ENCODE measurements at places on chromosomes 16 and 17.

DNA sequence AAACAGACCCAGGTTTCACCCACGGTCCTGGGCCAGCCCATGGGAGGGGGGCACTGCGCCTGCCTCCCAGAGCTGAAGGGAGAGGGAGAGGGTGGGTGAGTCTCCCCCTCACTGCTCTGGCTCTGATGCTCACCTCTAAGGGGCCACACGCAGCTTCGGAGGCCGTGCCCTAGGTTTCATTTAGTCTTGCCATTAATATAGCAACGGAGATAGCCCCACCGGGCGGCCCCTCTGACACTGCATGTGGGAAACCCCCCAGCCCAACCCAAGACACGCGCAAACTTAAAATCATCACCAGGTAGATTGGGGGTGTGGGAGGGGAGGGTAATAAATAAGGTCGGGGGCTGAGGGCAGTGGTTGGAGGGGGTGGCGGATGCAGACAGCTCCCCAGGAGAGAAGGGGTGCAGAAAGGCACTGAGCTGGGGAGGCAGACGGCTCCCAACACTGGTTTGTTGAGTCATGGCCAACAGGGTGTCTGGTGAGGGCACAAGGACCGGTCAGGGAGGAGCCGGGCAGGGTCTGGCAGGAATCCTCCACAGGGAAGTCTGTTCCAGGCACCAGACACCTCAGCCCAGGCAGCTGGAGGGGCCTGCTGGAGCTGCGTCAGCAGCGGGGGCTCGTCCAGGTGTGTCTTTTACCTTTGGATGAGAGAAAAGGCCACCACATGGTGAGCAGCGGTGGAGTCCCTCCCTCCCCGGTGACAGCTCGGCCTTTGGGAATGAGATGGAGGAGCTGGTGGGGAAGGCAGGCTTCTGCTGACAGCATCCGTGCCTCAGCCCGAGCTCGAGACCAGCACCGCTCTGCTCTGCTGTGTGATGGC lies 32.0 kb upstream of the DOC2B start:
- DNase-seq: no peak
- no peaks in the 10 kb centered on the region for H3K36me3 ChIP-seq
- no peaks in the 10 kb centered on the region for H3K27me3 ChIP-seq
- no peak overlapping the region for H3K27ac ChIP-seq
- H3K4me1 ChIP-seq: peaks cover 14% of the 10 kb centered on the region

DNA sequence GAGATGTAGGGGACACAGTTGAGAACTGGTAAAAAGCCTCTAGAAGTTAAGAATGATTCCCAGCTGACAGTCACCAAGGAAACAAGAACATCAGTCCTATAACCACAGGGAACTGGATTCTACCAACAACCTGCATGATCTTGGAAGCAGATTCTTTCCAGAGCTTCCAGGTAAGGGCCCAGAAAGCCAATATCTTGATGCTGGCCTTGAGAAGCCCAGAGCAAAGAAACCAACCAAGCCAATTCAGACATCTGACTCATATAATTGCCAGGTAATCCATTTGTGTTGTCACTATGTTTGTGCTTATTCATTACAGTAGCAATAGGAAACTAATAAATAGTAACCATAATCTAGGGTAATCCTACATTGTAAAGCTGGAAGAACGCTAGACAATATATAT lies 81.6 kb downstream of the CACNG1 start:
- H3K27ac ChIP-seq: no peak overlapping the region
- no peak for DNase-seq
- no peaks in the 10 kb centered on the region for H3K27me3 ChIP-seq
- H3K4me1 ChIP-seq: no peaks in the 10 kb centered on the region
- H3K36me3 ChIP-seq: peaks cover 53% of the 10 kb centered on the region

- H3K4me3 ChIP-seq: no peak overlapping the region
- no peaks in the 10 kb centered on the region for H3K27me3 ChIP-seq
- peak overlapping the region; percentile 76 for H3K27ac ChIP-seq
- peaks cover 38% of the 10 kb centered on the region for H3K36me3 ChIP-seq
- H3K4me1 ChIP-seq: peaks cover 29% of the 10 kb centered on the region
These were observed 7.6 kb downstream of the PITPNA start for GRCh38 chr17:1554751-1555540.

- no peaks in the 10 kb centered on the region for H3K36me3 ChIP-seq
- no peak overlapping the region for H3K4me3 ChIP-seq
- no peaks in the 10 kb centered on the region for H3K27me3 ChIP-seq
- H3K27ac ChIP-seq: no peak overlapping the region
- no peak for DNase-seq
- H3K4me1 ChIP-seq: no peaks in the 10 kb centered on the region
These were observed 36.0 kb upstream of the ADAMTS18 start for GRCh38 chr16:77470851-77471250.

- no peaks in the 10 kb centered on the region for H3K4me1 ChIP-seq
- no peak for DNase-seq
- no peak overlapping the region for H3K4me3 ChIP-seq
- H3K27me3 ChIP-seq: no peaks in the 10 kb centered on the region
- no peaks in the 10 kb centered on the region for H3K36me3 ChIP-seq
These were observed 43.4 kb downstream of the GNAO1 start for GRCh38 chr16:56234737-56235136.

DNA sequence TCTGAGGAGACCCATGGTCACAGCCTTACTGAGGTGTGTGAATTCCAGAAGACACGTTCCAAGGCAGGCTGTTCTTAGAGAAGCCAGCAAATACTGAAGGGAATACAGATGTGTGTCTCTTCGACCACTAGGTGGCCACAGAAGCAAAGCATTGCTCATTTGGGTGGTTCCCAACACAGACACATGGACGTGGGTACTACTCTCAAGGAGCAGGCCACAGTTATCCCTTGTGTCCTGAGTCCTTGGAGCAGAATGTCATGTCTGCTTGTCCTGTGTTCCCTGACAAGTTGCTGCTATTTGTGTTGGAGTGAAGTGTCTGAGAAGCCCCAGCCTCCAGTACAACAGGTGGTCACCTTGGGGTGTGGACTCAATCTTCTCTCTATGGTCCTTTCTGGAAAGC lies 30.3 kb downstream of the HMOX2 start:
- no peak overlapping the region for H3K4me3 ChIP-seq
- peak overlapping the region; percentile 84 for H3K27ac ChIP-seq
- H3K36me3 ChIP-seq: peaks cover 36% of the 10 kb centered on the region
- peak; percentile 84 for DNase-seq
- peaks cover 38% of the 10 kb centered on the region for H3K4me1 ChIP-seq

DNA sequence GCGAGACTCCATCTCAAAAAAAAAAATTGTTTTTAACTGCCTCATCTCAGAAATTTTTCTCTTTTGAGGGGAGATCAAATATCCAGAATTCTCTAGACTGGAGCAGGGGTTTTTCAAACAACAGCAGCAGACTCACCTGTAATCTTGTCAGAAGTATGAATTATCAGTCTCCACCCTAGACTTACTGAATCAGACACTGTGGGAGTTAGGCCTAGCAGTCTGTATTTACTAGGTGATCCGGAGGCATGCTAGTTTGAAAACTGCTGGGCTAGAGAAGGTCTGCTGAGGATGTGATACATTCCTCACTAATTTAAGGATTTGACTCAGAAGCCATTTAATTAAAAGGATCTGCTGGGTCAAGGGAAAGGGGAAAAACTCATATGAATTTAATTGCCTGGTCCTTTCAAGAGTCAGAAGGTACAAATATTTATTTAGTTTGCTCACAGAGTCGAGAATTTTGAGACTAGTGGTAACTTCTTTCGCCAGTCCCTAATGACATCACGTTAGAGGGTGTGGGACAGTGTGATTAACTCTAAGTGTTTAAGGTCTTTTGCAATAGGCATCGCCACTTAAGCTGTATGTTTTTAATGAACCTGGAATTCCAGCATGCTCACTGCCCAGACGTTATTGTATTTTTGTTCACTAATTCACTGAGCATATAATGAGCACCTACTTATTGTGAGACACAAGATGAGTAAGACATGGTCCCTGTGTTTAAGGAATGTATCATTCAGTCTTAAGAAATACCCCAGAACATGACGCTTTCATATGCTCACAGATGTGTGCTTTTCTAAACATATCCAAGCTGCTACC lies 14.2 kb downstream of the ATP6V0A1 start:
- no peak overlapping the region for H3K4me3 ChIP-seq
- H3K27ac ChIP-seq: no peak overlapping the region
- H3K4me1 ChIP-seq: peaks cover 22% of the 10 kb centered on the region

DNA sequence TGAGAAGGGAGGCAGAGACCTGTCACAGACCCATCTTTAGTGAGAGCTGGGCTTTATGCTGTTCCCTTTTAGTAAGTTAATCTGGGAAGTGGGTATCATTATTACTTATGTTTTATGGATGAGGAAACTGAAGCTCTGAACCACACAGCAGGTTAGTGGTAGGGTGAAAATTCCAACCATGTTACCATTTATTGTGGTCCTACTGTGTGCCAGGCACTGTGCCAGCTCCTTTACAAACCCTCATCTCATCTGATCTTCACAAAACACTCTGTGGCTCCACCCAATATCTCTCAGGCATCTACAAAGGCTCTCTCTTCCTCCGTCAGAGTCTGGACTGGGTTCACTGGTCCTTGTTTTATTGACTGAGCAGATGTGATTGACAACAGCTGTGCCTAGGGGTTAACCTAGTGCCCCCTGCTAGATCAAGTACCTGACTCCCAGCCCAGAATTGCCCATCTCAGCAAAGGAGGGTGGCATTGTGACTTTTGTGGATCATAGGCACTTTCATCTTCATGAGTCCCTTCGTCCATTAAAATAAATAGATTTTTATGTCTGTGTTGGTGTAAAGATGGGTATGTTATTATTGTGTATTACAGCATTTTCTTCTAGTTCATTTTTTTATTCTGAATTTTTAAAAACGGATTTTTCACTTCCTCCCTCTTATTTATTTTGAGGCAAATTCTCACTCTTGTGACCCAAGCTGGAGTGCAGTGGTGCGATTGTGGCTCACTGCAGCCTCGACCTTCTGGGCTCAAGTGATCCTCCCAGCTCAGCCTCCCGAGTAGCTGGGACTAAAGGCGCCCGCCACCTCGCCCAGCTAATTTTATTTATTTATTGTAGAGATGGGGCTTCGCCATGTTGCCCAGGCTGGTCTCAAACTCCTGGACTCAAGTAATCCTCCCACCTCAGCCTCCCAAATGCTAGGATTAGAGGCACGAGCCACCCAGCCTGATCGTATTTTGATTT lies 3.1 kb downstream of the TGFB1I1 start:
- H3K27me3 ChIP-seq: no peaks in the 10 kb centered on the region
- DNase-seq: no peak
- H3K4me3 ChIP-seq: no peak overlapping the region
- no peaks in the 10 kb centered on the region for H3K36me3 ChIP-seq
- peaks cover 26% of the 10 kb centered on the region for H3K4me1 ChIP-seq

DNA sequence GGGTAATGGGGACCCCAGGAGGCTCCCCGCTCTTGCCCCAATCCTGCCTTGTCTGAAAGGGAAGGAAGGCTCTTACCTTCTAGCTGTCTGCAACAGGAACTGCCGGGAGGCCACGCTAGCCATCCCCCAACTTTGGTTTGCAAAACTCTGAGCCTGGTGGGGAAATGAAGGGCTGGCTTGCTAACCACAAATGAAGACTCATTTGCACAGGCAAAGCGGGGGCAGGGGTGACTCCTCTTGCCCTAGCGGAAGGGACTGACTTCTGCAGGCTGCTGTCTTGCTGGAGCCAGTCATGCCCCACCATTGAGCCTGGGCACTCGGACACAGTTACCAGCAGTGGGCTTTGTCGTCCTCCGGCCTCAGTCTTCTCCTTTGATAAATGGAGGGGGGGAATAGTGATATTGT lies 52.6 kb downstream of the PLCG2 start:
- peak overlapping the region; percentile 87 for H3K27ac ChIP-seq
- no peaks in the 10 kb centered on the region for H3K27me3 ChIP-seq
- no peaks in the 10 kb centered on the region for H3K36me3 ChIP-seq

DNA sequence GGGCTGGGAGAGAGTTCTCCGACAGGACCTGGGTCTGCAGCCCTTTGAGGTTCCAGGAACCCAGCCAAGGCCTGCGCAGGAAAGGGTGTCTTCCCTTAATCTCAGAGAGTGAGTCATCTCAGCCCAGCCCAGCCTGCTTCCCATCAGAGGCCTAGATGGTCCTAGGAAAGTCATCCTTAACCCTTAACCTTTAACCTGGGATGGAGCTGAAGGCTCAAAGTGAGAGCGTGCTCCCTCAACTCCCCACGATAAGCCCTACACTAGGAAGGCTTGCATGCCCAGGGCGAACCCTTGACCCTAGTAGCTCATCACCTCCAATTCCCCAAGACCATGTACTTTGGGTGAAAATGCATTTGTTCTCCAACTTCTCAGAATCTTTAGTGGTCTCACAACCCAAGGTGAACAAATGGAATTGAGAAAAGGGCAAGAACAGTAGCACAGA lies 4.8 kb upstream of the ATXN7L3 start:
- H3K36me3 ChIP-seq: peaks cover 37% of the 10 kb centered on the region
- peak overlapping the region; percentile 34 for H3K27ac ChIP-seq

DNA sequence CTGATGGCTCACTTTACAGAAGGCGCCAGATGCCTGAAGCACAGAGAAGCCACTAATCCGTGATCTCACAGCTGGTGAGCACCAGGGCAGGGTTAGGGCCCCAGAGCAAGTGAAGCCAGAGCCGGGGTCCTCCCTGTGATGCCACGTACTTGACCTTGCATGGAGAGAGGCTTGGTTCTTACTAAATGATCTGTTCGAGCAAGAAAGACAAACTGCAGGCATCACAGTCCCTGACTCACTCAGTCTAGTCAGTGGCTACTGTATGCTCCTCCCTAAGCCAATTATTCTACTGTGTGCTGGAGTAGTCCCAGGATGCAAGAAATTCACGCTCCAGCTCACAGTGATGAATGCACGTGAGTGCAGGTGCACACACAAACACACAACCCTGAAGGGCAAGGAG lies 55.4 kb downstream of the SDK2 start:
- no peaks in the 10 kb centered on the region for H3K27me3 ChIP-seq
- no peaks in the 10 kb centered on the region for H3K36me3 ChIP-seq
- no peaks in the 10 kb centered on the region for H3K4me1 ChIP-seq
- no peak overlapping the region for H3K27ac ChIP-seq
- no peak for DNase-seq

DNA sequence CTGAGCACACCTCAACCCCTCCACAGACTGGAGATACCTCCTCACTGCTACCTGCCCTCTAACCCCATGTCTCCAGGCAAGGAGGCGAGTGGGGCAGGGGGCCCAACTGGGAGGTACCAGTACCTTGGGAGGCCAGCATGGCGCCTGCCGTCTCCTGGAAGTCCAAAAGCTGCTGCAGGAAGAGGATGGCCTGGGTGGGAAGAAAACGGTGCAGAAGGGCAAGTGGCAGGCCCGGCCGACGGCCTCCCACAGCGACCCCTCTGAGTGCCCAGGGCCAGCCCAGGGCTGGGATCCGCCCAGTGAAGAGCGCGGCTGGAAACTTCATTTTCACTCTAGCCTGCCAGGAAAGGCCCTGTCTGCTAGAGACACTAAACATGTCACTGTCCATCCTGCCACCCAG lies 8.5 kb downstream of the ZACN start:
- no peaks in the 10 kb centered on the region for H3K4me1 ChIP-seq
- no peak overlapping the region for H3K4me3 ChIP-seq
- no peak for DNase-seq
- H3K27me3 ChIP-seq: no peaks in the 10 kb centered on the region
- H3K36me3 ChIP-seq: peaks cover 100% of the 10 kb centered on the region

GRCh38 chr16:8607214-8607613 lies 14.3 kb upstream of the METTL22 start:
- no peak overlapping the region for H3K27ac ChIP-seq
- H3K36me3 ChIP-seq: no peaks in the 10 kb centered on the region
- H3K4me1 ChIP-seq: no peaks in the 10 kb centered on the region
